SW 1271 (cell line): ENCODE measurements at places on chromosomes 11 and 22.

- no peak for DNase-seq
Observed at GRCh38 chr11:74010306-74011300, 1.7 kb upstream of the UCP3 start.

DNA sequence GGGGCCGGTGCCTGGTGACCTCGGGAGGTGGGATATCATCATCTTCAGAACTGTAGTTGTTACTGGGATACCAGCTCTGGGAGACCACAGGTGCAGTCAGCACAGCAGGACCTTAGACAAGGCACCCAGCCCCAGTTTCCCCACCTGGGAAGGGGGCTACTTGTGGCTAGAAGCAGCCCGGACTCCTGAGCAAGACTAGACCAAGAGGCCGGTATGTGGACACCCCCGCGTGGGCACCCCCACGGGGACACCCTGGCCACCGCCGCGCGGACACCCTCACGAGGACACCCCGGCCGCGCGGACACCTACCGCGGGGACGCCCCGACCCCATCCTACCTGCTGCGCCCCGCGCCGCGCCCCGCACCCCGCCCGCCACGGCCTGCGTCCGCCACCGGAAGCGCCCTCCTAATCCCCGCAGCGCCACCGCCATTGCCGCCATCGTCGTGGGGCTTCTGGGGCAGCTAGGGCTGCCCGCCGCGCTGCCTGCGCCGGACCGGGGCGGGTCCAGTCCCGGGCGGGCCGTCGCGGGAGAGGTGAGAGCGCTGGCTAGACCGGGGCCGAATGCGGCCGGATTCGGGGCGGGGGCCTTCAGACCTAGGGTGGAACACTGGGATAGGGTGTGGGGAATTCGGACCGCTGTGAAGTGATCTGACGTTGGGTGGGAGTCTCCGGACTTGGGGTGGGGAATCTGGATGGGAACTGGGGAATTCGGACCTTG lies at the start of the genes COMT and TXNRD2:
Gene COMT (plus strand): TSS at position 408 of the 718 bp plus-strand sequence. CDS start 20,755 bp downstream, outside the sequence.
Gene TXNRD2 (minus strand): TSS at position 454 of the 718 bp plus-strand sequence. CDS start 15 bp downstream, at position 439.
- DNase-seq = peak; percentile 29

GRCh38 chr11:35541621-35542375 lies 16.4 kb upstream of the PAMR1 start:
- DNase-seq = no peak

- no peak for DNase-seq
Observed at GRCh38 chr22:27714068-27714467, 87.5 kb downstream of the MN1 start.

DNA sequence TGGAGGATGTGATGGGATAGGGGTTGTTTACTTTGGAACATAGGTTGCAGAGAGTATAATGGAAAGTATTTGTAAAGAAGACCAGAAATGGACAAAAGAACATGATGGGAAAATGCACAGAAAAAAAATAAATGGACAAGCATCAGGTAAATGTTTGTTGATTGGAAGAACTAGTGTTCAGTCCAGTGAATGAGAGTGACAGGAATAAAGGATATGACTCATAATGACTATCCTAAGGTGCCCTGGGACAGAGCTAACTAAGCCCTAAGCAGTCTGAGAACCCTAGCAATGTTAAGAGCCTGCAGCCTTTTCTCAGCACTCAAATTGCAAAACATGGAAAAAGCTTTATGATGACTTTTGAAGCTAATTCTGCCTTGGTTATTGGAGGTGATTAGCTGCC lies 732.8 kb upstream of the ANO5 start:
- DNase-seq = no peak

DNA sequence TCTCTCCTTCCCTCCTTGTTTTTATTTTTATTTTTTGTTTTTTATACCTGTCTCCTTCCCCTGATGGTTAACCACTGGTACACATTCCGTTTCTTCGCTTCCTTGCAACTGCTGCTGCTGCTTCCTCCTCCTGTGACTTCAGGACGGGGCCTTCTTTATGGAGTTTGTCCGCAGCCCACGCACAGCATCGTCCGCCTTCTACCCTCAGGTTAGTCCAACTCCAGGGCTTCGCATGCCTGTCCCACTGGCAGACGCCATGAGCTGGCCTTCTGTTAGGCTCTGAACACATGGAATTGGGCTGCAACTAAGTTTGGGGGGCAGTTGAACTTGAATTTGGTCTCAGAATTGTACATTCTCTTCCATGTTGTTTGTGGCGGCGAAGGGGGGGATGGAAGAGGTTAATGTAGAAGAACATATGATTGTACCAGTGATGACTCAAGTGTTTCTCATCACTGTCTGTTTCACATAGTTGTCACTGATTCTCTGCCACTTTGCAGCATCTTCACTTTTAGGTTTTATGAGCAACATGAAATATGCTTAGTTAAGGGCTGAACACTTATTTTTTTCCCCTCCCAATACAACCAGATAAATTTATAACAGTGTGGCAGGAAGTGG lies 83.0 kb upstream of the YWHAH start:
- DNase-seq = no peak

- no peak for DNase-seq
Observed at GRCh38 chr11:114285599-114285998, 10.6 kb upstream of the NNMT start.

GRCh38 chr11:127675581-127675980 lies 675.0 kb upstream of the KIRREL3 start:
- no peak for DNase-seq

GRCh38 chr11:10893714-10894151 lies 35.9 kb upstream of the ZBED5 start:
- DNase-seq = no peak

GRCh38 chr11:60691661-60692060 lies 7.8 kb upstream of the MS4A8 start:
- DNase-seq = no peak

- DNase-seq = peak; percentile 27
Observed at GRCh38 chr11:124762105-124762623, at the start of gene ESAM. Gene ESAM (minus strand): TSS chr11:124762290. CDS start chr11:124762154, 136 bp downstream.

DNA sequence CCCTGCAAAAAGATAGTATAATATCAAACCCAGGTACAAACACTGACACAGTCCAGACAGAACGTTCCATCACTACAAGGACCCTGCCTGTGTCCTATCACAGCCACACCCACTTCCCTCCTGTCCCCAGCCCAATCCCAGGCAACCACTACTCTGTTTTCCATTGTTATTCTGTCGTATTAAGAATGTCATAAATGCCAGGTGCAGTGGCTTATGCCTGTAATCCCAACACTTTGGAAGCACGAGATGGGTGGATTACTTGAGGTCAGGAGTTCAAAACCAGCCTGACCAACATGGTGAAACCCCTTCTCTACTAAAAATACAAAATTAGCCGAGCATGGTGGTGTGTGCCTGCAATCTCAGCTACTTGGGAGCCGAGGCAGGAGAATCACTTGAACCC lies 89.0 kb downstream of the TRMU start:
- no peak for DNase-seq

GRCh38 chr11:36363361-36364268 lies 67.5 kb downstream of the PRR5L start:
- DNase-seq = no peak

DNA sequence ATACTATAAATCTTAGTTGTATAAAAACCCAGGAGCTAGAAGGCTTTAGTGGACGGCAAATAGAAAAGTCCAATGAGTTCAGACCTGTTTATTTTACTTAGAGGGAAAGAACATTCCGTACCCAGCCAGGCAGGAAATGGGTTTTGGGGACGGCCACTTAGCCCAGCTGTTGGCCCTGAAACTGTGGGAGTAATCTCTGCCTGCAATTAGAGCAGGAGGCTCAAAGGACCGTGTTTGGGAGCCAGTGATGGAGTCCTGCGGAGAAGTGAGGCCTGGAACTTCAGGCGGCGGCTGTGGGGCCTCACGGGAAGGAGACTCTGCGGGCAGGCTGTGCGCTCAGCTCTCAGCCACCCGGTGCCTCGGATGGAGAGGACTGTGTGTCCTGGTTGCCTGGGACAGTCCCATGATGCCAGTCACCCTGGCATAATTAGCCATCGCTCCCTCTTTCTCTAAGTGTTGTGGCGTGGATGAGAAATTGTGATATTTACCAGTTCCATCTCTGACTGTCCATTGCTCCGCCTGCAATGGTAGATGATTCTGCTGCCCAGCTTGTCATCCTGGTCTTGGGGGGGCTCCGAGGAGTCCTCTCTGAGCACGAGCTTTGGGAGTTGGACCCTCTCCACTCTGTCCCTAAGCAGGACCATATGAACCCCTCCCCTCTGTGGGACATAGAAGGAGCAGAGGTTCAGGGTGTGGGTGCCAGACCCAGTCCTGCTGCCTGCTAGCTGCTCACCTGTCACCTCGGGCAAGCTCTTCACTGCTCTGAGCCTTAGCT lies 530.3 kb downstream of the TBC1D22A start:
- no peak for DNase-seq

GRCh38 chr11:45300715-45301114 lies 14.6 kb upstream of the SYT13 start:
- DNase-seq = no peak

DNA sequence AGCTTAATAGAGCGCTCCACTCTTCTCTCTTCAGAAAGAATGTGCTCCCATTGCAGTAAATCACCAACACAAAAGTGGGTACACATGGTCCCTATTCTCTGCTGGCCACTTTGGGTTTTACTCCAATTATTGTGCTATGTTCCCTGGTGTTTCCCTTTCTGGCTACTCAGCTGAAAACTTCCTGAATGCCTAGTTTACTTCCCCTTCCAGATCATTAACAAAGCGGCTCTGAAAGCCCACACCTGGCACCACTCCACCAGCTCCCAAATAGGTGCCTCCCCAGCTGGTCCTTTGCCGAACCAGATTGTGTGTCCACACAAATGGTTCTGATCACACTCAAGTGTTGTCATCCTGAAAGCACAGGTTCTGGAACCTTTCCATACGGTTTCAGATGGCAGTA lies 443.7 kb downstream of the NTM start:
- no peak for DNase-seq

- no peak for DNase-seq
Observed at GRCh38 chr11:116640641-116641402, 132.0 kb downstream of the BUD13 start.

DNA sequence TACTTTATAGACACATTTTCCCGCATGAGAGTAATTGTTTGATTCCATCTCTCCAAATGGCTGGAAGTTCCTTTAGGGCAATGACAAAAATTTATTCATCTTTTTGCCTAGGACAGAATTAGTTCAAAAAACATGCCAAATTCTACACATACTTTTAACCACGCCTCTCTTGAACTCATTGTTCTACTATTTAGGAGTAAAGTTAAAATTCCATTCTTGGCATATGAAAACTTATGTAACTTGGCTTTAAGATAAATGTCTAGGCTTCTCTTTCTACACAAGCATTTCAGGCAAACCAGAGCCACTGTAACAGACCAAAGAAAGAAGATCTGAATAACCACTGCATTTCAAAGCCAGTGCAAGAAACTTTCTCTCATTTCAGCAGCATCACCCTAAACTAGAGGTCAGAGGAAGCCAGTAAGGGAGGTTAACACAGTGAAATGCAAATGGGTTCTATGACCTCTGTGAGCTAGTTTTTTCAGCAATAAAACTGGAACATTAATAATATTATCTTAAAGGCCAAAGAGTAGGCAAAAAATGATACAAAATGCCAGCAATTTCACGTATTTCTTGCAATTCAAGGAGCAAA lies 73.0 kb downstream of the RSF1 start:
- DNase-seq = no peak

- no peak for DNase-seq
Observed at GRCh38 chr11:123409456-123410217, 20.4 kb upstream of the GRAMD1B start.

DNA sequence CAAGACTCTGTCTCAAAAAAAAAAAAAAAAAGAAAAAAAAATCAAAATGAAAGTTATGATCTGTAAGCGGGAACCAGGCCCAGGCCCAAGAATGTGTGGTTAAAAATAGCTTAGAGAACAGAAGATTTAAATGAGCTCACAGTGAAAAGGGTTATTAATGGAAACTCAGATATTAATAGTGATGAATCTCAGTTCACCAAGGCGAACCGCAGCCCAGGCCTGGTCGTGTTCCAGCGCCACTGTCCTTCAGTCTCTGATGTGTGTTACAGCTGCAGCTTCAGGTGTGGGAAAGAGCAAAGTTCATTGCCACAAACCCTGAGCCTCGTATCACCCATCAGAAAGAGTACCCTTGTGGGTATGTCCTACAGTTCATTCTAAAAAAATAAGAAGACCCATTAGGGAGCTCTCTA lies 107.1 kb downstream of the GAB2 start:
- DNase-seq = no peak

DNA sequence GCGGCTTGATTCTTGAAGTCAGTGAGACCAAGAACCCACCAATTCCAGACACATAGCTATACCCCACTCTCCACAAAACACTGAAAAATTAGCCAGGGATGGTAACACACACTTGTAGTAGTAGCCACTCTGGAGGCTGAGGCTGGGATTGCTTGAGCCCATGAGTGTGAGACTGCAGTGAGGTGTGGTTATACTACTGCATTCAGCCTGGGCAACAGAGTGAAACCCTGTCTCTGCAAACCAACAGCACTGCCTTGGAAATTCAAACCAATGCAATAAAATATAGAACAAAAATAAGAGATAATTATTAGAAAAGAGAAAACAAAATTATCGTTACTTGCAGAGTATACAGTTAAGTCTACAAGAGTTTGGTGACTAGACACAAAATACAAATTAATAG lies 20.2 kb upstream of the PRDM10 start:
- DNase-seq = peak; percentile 40

- DNase-seq = no peak
Observed at GRCh38 chr11:45079943-45080719, 66.3 kb upstream of the PRDM11 start.

- DNase-seq = no peak
Observed at GRCh38 chr22:33882991-33883390, 37.3 kb downstream of the LARGE1 start.

GRCh38 chr11:73997120-73997770 lies 11.6 kb downstream of the UCP3 start:
- DNase-seq = no peak

- no peak for DNase-seq
Observed at GRCh38 chr11:90284171-90284570, 61.3 kb upstream of the CHORDC1 start.

GRCh38 chr11:128424271-128424711 lies 163.1 kb downstream of the ETS1 start:
- no peak for DNase-seq

DNA sequence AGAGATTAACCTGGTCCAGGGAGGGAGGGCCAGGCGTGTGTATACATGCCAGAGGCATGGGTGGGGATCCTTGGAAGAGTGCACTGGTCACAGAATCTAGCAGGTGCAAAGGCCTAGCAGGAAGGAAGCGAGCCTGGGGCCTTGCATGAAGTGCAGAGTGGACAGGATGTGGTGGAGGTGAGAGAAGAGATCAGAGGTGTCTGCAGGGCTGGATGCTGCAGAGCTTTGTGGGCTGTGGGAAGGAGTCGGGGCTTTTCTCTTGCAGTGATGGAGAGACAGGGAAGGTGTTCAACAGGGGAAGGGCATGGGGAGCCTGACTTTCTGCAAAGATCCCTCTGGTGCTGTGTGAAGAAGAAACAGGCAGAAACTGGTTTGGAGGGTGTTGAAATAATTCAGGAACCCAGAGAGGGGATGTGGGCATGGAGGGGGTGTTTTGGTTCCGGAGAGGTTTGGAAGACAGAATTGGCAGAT lies 2.5 kb upstream of the TPST2 start:
- no peak for DNase-seq

- no peak for DNase-seq
Observed at GRCh38 chr11:20027556-20028013, 132.7 kb downstream of the DBX1 start.

- no peak for DNase-seq
Observed at GRCh38 chr11:28337701-28338100, 229.5 kb downstream of the METTL15 start.

GRCh38 chr22:40594924-40595323 lies 41.6 kb downstream of the MRTFA start:
- DNase-seq = no peak
